ENCODE measurements at places on chromosomes 7 and 10.

- DNase-seq: no peak
- H3K27me3 ChIP-seq: no peaks in the 10 kb centered on the region
- no peaks in the 10 kb centered on the region for H3K36me3 ChIP-seq
- H3K4me1 ChIP-seq: no peaks in the 10 kb centered on the region
These were observed 24.0 kb upstream of the MALRD1 start for GRCh38 chr10:19024611-19025010.

- H3K27ac ChIP-seq: no peak overlapping the region
- H3K27me3 ChIP-seq: no peaks in the 10 kb centered on the region
- no peaks in the 10 kb centered on the region for H3K36me3 ChIP-seq
- no peak for DNase-seq
- H3K4me1 ChIP-seq: no peaks in the 10 kb centered on the region
These were observed 49.4 kb upstream of the CELF2 start for GRCh38 chr10:10968257-10968588.

DNA sequence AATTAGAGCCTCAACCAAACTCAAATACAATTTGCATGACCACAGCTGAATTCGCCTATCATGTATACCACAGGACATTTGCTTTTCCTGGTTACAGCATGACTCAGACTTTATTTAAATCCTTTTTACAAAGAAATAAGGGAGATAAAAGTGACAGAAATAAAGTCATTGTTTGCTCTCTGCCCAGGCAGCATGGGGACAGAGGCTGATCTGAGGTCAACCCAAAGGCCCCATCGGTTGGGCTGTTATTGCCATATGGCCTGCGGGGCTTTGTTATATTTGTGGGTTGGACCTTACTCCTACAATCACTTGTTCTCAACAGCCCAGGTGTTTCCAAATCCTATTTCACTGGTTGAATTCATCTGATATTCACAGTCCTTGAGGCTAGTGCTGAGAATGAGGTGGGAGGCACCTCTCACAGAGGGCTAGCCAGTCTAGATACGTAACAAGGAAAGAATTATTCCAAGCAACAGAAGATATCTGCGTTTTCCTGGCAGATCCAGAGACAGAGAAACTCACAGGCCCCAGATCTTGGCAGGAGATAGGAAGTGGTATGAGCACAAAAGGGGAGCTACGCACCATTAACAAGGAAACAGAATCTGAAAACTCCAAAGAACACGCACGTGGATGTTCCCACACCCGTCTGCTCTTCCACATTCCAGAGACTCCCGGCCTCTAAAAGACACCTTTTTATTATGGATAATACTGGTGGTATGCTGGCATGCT, 117.3 kb downstream of the HIPK2 start:
- H3K4me3 ChIP-seq: no peak overlapping the region
- H3K27ac ChIP-seq: peak overlapping the region; percentile 75
- peak; percentile 47 for DNase-seq
- no peaks in the 10 kb centered on the region for H3K36me3 ChIP-seq
- H3K27me3 ChIP-seq: no peaks in the 10 kb centered on the region
- H3K4me1 ChIP-seq: peaks cover 20% of the 10 kb centered on the region

DNA sequence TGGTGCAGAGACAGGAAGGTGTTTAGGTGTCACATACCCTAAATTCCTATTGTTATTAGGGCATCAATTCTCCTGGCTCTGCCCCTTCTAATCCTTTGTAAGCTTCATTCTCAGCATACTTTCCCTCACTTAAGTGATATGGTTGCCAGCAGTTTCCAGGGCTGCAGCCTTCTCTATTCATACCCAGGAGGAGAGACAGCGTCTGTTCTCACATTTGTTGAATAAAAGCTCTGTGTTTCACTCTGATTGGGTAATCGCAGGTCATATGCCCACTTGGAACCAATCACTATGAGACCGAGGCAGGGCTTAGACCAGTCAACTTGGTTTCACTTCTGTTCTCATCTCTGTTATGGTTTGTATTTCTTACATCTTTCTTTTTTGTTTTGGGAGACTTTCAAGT, 109.6 kb upstream of the MTPN start:
- no peaks in the 10 kb centered on the region for H3K36me3 ChIP-seq
- H3K27ac ChIP-seq: no peak overlapping the region
- H3K4me3 ChIP-seq: no peak overlapping the region
- no peaks in the 10 kb centered on the region for H3K4me1 ChIP-seq
- H3K27me3 ChIP-seq: no peaks in the 10 kb centered on the region

GRCh38 chr10:55782181-55782580, 578.9 kb downstream of the ZWINT start:
- H3K4me1 ChIP-seq: no peaks in the 10 kb centered on the region
- no peak overlapping the region for H3K27ac ChIP-seq
- DNase-seq: no peak
- H3K36me3 ChIP-seq: no peaks in the 10 kb centered on the region
- H3K4me3 ChIP-seq: no peak overlapping the region
- no peaks in the 10 kb centered on the region for H3K27me3 ChIP-seq

DNA sequence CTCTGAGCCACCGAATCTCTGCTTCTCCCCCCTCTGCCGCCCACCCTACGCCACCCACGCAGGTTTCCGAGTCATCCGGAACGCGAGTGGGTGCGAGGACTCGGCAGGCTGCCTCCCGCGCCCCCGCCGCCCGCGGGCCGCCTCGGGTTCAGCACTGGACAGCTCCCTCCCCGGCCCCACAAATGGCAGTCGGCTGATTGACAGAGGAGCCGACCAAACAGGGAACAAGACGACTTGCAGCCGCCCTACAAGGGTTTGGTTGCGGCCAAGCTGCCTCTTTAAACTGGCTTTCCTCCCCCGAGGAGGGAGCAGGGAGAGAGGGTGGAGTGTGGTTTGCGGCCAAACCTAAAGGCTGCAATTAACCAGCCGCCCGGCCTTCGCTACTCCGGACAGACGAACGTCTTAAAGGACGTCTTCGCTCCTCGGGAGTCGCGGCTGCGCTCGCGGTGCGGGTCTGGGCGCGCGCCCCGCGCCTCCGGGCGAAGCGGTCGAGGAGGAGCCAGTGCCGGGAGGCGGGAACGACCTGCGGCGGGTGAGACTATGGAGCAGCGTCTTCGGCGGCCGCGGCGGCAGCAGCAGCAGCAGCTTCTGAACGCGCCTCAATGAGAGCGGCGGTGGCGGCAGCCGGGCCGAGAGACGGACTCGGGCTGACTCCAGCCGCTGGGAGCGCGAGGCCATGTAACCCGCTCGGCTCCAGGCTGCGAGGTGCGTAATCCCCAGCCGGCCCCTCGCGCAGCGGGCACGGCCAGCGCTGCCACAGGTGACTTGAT, at the start of gene GPR158:
TSS of gene GPR158 (plus strand) at position 541 of the 770 bp plus-strand sequence. CDS start 420 bp downstream, outside the sequence.
- H3K27ac ChIP-seq: peak within 1 kb of the TSS; percentile 60
- H3K4me1 ChIP-seq: no peaks in the 10 kb centered on the region
- H3K27me3 ChIP-seq: no peaks in the 10 kb centered on the region
- peak; percentile 77 for DNase-seq

Data from prostate gland (tissue), 2 donors.